ENCODE measurements at places on chromosomes 6 and 20.

DNA sequence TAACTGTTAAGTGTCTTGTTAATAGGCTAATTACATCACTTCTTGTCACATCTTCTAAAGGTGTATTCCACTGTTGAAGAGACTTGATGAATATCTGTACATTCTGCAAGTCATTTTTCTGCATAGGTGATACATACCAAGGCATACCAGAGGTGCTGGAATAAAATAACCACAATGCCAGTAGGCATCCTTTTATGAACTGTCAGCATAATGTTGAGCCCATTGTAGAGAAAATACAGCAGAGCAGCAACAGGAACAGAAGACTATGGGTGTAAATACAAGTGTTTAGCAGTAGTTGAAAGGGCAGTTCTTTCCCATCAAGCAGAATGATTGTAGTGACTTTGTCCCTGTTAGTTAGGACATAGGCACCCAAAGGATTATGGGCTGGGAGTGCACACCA lies 44.4 kb upstream of the ZNF337 start:
- DNase-seq, result no peak

DNA sequence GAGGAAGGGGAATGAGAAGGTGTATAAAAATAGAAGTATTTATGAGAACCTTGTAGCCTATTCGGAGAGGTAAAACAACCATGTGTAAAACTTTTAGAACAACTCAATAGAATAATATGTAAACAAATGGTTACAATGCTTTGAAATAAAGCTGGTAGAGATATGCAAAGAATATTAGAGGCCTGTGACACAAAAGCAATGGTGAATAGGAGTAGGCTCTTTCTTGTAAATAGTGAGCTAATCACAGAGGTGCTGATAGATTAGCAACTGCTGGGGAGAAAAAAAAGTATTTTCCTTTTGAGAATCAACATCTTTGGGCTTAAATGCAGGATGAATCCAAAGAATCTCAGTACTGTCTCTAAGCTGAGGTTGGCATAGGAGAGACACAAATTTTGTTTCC lies 7.0 kb downstream of the TMEM200A start:
- no peak for DNase-seq

- no peak for DNase-seq
Observed at GRCh38 chr6:141701732-141702131, 431.0 kb upstream of the GJE1 start.

GRCh38 chr6:35442693-35443092 lies 9.4 kb upstream of the FANCE start:
- DNase-seq, result no peak

Measured in effector memory CD8-positive, alpha-beta T cell (primary cell).